Inflammatory macrophage treated with lipopolysaccharide for 4 hours (primary cell): ENCODE measurements at places on chromosomes 1 and 21.

DNA sequence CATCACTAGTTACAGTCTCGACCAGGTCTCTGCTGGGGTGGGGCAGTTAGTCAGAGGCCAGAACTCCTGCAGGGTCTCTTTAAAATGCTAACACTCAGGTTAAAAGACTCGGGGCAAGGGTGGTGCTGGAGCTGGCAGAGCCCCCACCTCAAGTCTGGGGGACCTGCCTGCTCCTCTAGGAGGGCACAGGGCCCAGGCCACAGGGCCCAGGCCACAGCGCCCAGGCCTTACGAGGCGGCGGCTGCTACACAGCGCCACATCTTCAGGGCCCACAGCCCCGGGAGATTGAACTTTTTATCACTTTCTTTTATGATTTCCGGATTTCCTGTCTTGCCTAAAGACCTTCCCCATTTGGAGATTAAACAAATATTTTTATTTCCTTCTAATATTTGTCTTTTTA lies 10.4 kb downstream of the MPZ start:
- DNase-seq: no peak

- no peak for DNase-seq
Observed at GRCh38 chr21:45739218-45740087, 95.9 kb downstream of the PCBP3 start.

GRCh38 chr1:226111883-226112261 lies 49.4 kb downstream of the H3-3A start:
- DNase-seq: no peak

DNA sequence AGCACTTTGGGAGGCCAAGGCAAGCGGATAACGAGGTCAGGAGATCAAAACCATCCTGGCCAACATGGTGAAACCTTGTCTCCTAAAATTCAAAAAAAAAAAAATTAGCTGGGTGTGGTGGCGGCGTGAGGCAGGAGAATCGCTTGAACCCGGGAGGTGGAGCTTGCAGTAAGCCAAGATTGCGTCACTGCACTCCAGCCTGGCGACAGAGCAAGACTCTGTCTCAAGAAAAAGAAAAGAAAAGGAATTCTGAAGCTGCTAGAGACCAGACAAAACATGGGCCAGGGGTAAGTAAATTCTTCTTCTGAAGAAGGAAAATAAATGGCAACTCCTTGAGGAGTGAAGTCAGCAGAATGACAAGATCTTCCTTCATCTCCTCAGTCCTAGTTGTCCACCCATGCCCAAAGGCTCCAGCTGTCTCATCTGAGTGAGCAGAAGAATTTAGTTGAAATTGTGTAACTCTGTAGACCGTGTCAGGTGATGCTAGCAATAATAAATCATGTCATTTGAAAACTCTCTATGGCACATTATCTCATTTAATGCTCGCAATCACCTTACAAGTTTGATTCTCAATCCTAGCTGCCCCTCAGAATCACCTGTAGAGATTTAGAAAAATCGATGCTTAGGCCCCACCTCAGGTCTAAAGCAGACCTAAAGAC lies 14.3 kb downstream of the PDZK1 start:
- no peak for DNase-seq

DNA sequence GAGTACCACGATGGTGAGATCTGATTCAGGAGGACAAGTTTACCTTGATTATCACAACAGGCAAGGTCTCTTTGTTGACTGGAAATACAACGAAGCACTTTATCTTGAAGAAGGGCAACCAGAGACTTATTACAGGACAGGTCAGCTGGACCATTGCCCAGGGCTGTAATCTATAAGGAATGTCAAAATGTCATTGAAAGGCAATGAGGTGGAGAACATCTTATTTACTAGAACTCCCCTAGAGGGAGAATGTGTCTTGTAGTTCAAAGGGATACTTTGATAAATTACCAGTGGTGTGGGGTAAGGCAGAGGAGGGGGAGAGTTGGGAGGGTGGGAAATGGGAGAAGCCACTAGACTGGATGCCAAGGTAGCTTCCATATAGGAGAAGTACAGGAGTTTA lies 212.3 kb downstream of the NCAM2 start:
- DNase-seq: no peak
